WERI-Rb-1 (cell line): ENCODE measurements at places on chromosomes 3 and 15.
A peak's percentile ranks its signal among the peaks of the same experiment; 100 is the strongest.

DNA sequence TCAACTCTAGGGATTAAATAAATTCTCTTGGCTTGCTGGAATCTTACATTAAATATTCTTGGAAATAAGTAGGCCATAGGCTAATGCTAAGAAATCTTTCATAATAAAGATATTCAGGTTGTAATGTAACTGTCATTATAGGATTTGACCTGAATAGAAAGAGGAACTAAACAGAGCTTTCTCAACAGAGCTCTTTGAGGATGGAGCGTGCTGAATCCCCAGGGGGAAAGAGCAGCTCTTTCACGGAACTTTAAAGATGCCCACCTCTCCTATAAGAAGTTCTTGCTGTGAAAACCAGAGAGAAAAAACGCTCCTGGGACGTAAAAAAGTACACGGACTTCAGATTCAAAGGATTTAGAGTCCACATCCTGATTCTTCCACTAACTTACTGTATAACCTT lies 77.9 kb downstream of the NTRK3 start:
- no peak for DNase-seq

DNA sequence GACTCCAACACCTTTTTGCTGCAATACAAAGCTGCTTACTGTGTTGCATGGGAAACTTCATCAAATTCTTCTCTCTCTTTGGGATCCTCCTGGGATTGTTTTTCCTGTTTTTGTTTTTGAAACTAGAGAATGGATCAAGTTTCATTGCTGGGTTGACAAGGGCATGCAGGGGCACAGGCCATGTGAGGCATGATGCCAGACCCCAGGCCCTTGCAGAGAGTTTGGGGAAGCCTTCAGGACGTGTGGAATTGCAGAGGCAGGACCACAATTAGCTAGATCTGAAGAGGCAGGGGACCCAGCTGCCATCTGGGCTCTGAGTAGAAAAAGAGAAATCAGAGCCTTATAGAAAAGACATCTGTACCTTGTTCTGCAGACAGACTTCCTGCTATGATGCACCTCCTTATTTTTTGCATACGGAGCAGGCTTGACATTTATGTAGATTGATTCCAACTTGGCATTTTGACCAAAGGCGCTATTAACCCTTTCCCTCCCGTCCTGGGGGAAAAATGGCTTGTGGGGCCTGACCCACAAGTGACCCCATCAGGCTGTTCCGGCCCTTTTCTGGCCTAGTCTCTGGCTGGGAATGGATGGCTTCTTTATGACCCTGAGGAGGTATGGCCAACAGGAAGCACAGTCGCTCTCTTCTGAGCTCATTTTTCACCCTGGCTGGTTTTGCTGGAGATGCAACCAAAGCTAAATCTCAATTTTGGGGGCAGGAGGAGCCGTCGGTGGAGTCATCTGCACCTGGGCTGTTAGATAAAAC lies 44.3 kb upstream of the CHRNB4 start:
- no peak for DNase-seq

- DNase-seq = no peak
These were observed 4.1 kb downstream of the P3H2 start for GRCh38 chr3:190116551-190117067.

DNA sequence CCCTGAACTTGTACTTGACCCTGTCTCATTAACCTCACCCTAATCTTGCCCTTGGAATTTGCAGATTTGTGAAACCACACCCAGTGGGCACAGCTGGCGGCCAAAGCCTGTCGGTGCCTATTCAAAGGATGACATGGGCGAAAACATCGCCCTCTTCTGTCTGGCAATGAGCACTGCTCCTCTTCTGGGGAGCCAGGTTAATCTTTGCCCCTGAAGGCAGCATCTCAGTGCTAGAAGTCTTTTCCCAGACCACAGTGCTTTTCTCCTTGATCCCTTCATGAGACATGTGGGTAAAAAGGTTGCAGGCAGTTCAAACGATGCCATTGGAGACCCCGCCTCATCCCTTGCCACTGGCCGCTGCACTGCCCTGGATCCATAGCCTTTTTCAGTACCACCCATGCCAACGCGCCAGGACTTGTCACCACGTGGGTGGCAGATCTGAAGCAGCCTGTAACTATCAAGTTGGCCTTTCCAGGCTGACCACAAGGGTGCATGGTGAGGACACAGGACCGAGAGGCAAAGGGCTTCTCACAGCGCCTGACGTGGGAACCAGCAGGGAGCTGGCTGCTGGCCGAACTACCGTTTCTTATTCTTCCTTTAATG lies 6.5 kb upstream of the DNASE1L3 start:
- DNase-seq = peak; percentile 58

- no peak for DNase-seq
These were observed 47.7 kb downstream of the CMSS1 start for GRCh38 chr3:99865321-99865720.

DNA sequence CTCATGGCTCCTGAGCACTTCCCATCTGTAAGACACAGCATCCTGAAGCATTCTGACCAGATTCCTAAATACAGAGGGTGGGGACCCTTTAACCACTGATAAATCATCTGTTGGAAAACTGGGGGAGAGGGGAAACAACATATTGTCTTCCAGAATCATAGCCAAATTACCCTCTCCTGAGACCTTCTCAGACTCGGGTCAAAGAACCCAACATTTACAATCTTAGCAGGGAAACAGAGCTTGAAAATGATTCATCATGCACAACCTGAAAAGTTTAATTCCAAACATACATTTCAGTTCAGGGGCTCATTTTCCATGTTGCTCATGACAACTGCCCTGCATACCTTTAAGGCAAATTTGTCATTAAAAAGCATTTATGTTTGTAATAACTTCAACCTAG lies 48.5 kb upstream of the TSPAN3 start:
- DNase-seq = no peak

GRCh38 chr3:46187341-46187700 lies 20.8 kb downstream of the CCR1 start:
- no peak for DNase-seq

DNA sequence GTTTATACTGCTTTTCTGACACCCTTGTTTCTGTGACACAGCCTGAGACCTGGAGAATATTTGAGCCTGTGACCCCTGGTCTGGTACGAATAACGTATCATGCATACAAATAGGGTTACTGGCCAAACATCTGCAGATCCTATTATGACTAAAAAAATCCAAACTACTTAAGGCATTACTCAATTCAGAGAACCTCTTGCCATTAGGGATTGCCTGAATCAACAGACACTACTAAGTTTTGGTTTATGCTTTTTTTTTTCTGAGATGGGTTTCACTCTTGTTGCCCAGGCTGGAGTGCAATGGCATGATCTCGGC lies 35.4 kb downstream of the OSBPL10 start:
- DNase-seq = no peak

- DNase-seq = no peak
These were observed 40.0 kb upstream of the PLCL2 start for GRCh38 chr3:16844791-16845190.

DNA sequence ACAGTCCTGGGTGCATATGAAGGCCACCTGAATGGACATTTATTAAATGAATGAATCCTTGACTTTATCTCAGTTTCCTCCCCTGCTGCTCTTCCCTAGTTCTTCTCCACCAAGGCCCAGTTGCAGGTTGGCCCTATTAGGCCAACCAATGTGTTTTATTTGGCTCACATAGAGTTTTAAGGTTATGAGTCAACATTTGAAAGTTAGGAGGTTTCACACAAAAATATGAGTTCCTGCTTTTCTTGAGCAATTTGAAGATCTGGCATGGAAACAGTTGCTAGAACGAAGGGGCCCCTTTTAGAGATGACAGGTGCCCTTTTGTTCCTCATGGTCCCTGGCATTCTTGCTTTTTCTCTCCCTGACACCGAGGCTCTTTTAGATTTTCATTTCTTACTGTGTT lies 83.0 kb upstream of the PDZRN3 start:
- DNase-seq = no peak

DNA sequence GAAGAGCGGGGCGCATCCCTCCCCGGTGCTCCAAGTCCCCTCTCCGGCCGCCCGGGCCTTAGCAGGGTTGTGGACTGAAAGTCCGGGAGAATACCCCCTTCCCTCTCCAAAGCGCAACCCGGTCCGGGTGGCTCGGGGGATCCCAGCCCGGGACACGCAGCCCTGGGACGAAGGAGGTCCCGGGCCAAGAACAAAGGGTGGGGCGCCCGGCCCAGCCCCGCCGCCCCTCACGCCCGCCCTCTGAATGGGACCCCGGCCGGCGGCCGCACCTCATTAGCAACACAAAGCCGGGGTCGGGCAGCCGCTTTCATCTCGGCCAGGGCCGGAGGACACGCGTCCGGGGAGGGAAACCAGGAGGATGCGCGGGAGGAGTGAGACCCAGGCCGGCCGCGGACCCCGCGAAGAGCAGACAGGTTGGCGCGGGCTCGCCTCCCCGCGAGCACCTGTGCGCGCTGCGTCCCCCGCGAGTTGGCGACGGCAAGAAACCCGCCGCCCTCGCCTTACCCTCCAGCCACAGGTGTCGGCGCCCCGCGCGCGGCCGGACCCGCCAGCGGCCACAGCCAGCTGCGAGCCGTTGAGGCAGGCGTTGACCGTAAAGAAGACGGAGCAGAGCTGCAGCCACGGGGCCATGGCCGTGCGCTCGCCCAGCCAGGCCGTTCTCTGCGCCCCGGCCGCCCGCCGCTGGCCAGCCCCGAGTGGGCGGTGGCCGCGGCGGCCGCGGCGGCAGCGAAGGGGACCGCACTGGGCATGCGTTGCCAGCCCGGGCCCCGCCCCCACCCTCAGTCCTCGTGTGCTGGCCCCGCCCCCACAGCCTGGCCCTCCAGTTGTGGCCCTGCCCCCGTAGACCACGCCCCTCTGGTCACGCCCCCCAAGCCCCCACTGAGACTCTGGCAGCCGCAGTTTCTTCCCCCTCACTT lies at the start of gene IL17RD:
IL17RD (minus strand) TSS at position 697 of the 917 bp plus-strand sequence; CDS start at position 630, 67 bp downstream.
- peak; percentile 81 for DNase-seq

DNA sequence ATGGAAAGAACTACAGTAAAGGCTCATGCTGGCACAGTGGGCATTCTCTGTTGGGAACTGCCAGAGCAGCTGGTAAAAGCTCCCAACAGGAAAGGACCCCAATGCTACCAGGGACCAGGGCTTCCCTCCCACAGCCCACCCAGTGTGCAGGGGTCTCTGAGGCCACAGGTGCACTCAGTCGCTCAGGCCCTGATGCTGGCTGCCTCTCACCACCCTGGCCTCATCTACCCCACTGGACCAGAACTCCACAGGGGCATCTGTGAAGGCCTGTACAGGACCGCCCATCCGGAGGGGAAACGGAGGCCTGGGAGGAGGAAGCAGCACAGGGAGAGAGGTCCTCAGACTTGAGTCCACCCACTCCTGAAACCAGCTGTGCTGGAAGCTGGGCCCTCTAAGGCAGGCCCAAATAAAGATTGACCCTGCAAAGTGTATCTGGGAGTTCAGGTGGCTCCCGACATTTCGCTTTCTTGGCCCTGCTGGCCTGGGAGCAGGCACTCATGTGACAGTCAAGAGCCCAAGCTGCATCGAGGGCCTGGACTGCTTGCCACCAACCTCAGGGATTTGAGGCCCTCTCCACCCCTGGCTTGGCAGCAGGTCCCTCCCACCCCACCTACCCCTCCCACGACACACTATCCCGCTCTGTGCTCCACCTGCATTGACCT lies 12.7 kb downstream of the KLF15 start:
- peak; percentile 6 for DNase-seq

DNA sequence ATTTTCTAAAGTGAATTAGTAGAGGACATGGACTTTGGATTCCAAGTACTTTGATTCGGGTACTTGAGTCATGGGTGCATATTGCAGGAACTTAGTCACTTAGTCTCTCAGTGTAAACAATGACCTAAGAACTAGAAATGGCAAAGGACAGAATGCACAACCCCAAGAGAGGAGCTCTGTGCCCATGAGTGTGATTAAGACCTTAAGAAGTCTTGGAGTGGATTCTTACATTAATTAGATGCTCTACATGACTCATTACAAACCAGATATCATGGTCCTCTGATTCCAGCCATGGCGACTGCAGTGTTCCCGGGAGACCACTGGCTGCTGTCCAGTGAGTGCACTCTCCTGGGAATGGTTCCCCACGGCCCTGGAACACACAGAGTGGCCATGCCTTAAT lies 251.5 kb downstream of the GABRG3 start:
- no peak for DNase-seq

GRCh38 chr3:61666615-61667330 lies 105.4 kb downstream of the PTPRG start:
- no peak for DNase-seq

DNA sequence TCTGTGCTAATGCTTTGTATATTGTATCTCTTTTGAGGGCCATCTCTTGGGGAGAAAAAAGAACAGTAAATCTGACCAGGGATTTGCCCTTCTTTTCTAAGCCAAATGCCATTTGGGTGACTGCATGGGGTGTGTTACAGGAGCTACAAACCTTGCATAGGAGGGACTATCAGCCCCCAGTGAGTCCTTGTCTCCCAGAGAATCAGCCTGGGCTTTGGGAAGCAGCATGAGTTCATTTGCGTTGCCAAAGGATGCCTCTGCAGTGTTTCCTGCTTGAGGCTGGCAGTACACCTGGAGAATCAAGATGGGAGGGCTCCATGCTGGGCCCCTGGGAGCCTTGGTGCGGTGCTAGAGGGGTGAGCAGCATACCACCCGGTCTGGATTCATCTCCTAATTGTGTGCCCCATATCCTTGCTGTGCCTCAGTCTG lies 49.6 kb upstream of the POLG start:
- no peak for DNase-seq

DNA sequence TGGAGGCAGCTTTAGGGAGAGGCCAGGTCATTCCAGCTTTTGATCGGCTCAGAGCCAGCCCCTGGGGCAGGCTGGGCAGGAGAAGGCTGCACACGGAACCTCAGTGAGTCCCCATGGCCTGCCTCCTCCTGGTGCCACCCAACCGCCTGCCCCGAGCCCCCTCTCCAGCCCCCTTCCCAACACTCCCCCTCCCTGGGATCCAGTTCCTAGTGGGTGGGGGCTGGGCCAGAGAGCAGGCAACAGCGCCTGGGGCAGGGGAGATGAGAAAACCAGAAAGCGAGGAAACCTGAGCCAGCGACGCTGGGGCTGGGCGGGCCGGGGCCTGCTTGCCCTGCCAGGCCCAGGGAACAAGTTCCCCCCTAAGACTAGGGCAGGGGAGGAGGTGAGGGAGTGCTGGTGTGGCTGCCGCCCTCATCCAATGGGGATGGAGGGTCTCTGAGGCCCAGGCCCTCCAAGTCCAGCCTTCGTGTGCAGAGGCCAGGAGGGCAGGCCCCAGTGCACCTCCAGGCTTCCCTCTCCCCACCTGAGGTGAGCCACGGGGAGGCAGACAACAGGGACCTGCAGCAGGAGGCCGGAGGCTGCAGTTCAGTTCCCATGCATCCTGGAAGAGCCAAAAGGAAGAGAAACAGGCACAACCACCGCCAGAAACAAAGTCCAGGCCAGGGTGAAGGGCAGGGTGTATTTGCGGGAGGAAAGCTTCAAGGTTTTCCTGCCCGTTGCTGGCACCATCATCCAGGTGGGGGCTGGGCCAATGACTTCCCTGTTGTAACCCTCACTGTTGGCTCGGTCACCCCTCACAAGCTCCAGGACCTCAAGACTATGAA lies 4.0 kb upstream of the SEMA3F start:
- no peak for DNase-seq
